ENCODE measurements at places on chromosomes 4 and X. TPM values are rescaled to one million over a fixed set of nuclear protein-coding genes. Genes with fewer than 3 reads are reported as not detected.

GRCh38 chrX:56802428-56802827, 73.4 kb downstream of the NBDY start:
- no peak for DNase-seq

DNA sequence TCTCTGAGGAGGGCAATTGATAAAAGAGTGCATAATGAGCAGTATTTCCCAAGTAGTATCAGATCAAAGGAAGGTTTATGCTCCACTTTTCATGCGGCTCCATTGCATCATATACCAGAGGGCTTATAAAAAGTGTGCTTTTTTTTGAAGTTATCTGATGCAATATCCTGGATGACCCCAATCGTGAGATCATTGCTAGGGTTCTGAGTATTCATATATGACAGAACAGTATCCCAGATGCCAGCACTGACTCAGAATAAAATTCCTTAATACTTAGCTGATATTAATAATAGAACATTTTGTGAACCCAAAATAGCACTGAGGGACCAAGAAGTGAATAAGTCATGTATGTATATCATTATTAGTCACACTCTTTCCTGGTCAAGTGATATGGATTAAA, 945.5 kb upstream of the AGA start:
- no peak for DNase-seq

DNA sequence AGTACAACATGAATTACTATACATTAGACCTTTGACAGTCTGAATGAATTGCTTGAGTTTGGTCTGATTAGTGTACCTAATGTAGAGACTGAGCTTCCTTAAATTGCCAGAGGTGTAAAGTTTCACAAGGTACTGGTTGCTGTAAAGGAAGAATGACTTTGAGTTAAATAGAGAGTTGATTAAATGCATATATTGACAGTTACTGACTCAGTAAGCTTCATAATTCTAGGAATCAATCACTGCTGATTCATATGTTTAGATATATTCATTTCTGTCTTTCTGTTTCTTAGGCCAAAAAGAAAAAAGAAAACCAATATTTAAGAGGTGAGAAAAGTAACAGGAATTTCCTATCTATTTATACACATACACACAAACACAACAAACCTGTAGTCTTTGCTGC, 16.2 kb upstream of the ART3 start:
- DNase-seq: no peak

- no peak for DNase-seq
Measured at GRCh38 chr4:118761397-118762016, 74.4 kb downstream of the SEC24D start.

- DNase-seq: no peak
Measured at GRCh38 chr4:2741626-2742025, 14.5 kb downstream of the TNIP2 start.

DNA sequence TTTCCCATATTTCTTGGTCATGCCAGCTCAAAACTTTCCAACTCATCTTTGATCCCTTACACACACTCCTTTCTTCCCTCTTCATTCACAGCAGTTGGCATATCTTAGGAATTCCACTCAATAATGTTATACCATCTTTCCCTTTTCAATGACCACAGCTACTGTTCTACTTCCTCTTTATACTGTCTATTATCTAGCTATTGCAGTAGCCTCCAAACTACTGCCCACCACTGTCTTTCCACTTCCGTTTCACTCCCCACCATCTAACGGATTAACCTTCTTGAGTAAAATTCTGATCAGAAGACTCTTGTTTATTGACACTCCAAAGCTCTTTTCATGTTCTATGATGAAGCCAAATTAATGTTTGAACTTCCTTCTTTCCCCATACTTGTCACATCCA, 55.8 kb downstream of the ADAMTS3 start:
- no peak for DNase-seq

DNA sequence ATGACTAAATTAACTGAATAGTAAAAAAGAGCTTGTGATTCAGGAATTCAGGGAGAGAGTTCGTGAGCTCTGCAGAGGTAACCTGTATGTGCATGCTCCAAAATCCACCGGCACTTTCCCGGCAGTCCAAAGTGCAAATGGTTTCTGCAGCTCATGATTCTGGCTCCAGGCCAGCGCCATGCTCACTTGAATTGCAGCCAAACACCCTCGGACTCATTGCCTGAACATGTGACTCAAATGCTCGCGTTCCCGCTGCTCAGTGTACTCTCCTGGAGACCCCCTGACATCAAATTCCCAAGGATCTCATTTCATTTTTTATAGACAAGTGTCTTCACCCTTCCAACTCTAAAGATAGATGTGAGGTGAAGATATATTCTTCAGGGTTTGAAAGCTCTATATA, 44.1 kb upstream of the SH3RF1 start:
- peak; percentile 92 for DNase-seq

DNA sequence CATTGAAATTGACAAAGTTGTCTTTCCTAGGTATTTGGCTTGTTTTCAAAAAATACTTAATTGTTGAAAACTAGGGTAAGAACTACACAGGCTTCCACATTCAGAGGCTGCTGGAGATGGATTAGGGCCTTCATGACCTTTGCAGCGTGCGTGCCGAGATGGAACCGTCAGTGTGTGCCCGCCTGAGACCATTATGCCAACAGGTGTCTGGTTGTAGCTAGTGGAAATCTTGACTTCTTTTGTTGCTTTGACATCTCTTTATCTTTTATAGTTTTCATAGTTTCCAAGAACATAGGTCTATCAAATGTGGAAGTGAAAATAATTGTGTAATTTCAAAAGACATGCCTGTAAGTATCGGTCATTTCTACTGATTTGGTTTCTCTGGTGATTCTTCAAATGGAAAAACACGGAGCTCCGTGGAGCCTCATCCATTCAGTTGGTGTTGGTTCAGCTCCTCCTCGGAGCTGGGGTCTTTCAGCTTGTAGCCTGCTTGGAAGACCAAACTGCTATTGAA, 38.9 kb upstream of the CLCN4 start:
- no peak for DNase-seq

GRCh38 chr4:168535689-168536088, 38.8 kb downstream of the PALLD start:
- no peak for DNase-seq

Gene PABPC5
- total RNA-seq: 10.7 TPM

Gene TMPRSS11B
- 84.9 TPM for total RNA-seq

Gene ZAR1
- total RNA-seq: not detected

Gene CITED1
- 4.6 TPM for total RNA-seq
